ENCODE measurements at places on chromosomes 6 and 20.

- DNase-seq = peak; percentile 54
Measured at GRCh38 chr20:19275630-19276071, 63.2 kb downstream of the SLC24A3 start.

DNA sequence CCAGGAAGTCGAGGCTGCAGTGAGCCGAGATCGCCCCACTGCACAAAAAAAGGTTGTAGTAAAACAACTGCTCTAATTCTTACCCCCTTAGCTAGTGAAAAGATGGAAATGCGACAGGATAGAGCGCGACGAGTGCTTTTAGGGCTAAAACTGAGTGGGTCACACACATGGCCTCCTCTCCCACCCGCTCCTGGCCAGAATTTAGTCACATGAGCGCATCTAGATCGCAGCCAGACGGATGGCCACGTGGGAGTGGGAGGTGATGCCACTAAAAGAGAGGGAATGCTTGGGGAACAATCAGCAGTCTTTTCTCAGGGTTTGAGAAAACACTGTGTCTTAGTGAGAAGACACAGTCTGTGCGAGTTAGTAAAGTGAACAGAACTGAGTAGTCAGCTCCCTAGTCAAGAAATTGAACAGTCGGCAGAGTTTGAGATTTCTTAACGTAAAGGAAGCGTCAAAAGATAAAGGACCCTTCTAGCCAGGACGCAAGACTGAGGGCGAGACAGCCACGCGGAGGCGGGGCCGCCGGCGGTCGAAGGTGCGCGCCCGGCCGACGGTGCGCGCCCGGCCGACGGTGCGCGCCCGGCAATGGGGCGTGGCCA lies 664 bp upstream of the ACTR5 start:
- DNase-seq = no peak

- no peak for DNase-seq
Measured at GRCh38 chr20:57546956-57547649, 13.8 kb upstream of the PCK1 start.

- no peak for DNase-seq
Measured at GRCh38 chr6:30092852-30093543, 17.4 kb upstream of the RNF39 start.

- no peak for DNase-seq
Measured at GRCh38 chr20:24392612-24393011, 76.8 kb upstream of the SYNDIG1 start.

DNA sequence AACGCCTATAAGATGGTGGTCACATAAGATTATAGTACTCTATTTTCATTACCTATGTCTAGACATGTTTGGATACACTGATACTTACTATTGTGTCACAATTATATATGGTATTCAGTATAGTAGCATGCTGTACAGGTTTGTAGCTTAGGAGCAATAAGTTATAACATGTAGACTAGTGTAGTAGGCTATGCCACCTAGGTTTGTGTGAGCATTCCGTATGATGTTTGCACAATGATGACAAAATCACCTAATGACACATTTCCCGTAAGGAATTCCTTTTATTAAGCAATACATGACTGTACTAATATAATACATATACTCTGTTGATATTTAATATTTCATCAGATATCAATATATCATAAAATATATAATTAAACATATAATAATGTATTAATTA lies 540.7 kb downstream of the BMP2 start:
- DNase-seq = no peak

DNA sequence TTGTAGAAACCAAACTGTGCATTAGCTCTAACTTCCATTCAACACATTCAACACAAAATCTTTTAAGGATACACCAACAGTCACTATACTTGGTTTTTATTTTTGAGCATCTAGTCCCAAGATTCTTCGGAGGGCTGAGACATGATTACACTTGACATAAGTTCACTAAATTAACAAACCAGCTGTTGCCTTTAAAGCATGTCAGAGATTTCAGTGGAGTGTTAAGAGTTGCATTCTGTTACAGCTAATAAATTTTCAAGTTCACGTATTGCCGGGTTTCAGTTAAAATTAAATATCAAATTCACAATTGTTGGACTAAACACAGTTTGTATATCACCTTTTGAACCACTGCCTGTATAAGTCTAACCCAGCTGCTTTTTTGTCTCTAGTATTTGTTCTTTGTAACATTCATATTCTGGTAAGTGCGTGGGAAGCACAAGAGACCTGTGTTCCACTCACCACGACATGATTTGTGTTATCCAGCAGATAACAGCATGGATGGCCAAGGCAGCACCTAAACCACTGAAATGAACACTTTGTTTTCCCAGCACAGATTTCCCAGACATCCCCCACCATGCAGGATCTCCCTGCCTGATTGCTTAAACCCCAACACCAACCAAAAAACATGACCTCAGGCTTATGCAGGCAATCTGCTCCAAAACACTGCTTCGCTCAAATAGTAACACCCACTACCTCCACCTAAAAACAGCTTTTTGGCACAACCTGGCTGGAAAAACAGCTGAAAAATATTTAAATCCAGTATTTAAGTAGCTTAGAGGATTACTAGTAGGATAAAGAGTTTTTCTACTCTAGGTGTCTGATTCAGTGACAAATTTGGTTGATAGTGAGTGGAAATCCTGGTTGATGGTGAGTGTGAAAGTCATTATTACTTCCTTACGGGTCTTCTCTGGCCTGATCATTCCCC lies 286.5 kb upstream of the NT5E start:
- no peak for DNase-seq

DNA sequence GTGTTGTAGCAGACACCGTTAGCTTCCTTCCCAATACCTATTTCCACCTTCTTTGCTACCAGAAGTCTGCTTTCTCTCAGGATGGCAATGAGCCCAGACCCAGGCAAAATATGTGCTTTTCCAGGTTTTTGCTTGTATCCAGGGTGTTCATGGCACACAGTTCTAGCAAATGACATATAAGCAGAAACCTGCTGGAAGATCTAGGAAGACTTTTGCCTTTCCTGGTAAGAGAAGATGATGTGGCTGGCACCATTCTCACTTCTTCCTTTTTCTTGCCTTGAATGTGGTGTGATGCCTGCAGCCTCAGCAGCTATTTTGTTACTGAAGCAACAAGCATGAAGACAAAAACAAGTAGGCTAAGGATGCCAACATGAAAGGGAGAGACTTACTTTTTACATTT lies 19.2 kb upstream of the TBC1D22B start:
- no peak for DNase-seq

DNA sequence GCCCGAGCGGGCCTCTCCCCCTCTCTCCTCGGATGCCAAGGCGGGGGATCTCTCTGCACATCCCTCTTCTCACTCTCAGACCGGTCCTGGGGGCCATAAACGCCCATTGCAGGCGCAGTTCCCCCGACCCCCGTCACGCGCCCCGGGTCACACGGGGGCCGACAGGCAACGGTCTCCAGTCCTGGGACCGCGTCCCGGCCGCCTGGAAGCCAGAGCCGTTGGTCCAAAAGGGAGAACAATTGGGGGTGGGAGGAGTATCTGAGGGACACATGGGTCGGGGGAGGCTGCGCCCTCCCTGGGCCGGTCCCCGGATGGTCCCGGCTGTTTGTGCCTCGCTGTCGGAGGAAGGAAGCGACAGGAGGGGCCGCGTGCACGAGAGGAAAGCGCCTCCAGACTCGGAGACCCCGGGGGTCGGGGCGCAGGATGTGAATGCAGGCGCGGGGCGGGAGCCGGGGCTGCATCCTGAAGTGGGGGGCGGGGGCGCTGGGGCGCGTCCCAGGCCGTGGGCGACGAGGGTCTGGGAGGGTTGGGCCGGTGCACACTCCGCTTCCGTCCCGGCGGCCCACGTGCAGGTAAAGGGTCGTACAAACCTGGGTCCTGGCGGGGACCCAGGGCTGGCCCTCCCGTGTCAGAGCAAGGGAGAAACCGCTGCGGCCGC lies 903 bp downstream of the SLC4A11 start:
- no peak for DNase-seq

DNA sequence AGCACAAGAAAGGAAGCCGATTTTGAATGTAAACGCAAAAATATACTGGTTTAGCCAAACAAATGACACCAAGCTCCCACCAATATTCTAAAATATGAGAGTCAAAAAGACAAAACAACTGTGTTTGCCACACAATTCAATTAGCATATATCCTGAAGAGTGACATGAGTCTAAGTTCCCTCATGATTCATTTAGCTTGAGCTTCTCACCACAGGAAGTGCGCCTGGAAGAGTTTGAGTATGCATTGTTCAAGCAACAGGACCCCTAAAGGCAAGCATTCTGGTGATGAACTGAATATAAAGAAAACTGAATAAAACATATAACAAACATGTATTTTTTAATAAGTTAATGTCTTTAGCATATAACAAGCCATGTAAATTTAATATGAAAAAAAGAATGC lies 115.2 kb upstream of the RUNX2 start:
- DNase-seq = no peak

DNA sequence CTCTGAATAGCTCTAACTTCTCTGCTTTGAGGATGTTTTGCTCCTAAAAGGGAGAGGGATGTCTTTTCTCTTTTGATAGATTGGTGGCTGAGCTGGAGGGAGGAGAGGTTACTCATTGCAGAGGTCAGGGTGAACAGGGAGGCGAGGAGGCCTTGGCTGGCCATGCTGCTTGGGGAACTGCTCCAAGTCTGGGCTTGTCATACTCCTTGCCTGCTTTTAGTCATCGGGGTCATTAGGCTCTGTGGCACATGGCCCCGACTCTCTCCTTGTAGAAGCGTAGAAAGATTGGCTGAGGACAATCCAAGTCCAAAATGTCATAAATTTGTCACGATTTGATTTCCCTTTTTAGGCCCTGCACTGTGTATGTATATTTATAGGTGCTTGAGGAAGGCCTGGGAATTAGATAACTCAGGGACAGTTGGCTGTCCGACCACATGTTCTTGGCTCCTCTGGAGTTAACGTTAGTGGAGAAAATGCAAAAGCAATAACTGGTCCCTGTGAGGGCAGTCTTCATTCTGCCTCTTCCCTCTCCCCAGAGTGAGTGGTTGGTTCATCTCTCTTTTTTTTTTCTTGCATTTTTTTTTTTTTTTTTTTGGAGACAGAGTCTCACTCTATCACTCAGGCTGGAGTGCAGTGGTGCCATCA lies 160.1 kb downstream of the SCP2D1 start:
- DNase-seq = no peak

DNA sequence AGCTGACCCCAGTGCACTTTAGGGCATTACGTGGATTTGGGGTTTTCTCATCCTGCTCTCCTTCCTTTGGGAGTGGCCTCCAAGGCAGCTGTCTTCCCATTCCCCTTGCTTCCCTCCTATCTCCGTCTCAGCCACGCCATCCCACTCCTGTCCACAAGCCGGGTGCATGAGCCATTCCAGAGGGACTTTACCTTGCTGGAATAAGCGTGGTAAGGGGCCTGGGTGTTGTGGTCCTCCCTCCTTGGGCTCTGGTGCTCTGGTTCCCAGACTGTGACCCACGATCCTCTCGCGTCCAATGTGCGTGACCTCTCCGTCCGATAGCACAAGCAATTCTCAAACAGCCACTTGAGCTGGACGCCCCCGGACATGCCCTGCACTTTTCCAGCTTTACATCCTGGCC lies 60.6 kb upstream of the NKX2-2 start:
- DNase-seq = no peak

DNA sequence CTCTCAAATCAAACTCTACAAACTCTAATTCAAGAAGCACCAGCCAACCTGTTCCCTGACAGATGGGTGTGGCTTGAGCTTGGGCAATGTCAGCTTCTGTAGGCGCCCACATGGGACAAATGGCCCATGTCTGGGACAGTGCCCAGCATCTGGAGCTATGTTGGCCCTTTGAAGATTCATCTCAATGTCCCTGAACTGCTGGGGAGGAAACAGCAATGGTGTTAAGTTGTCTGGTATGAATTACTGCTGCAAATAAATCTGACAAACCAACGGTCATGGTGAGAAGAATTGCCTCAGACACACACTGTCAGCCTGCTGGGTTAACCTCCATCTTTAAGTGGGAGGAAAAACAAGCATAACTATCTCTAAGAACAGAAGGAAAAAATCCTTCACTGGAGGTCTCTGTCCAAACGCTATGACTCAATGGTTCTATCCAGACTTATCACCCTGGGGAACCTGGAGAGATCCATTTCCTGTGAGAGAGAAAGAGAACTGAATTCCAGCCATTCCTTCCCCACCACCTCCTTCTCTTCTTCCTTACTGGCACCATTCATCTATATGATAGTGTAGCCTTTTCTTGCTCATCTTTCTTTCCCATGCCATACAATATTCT lies 274.9 kb downstream of the CDH26 start:
- DNase-seq = no peak

GRCh38 chr20:6483727-6484126 lies 283.8 kb upstream of the BMP2 start:
- DNase-seq = no peak

- no peak for DNase-seq
Measured at GRCh38 chr20:35167787-35168186, 4.1 kb upstream of the PROCR start.

DNA sequence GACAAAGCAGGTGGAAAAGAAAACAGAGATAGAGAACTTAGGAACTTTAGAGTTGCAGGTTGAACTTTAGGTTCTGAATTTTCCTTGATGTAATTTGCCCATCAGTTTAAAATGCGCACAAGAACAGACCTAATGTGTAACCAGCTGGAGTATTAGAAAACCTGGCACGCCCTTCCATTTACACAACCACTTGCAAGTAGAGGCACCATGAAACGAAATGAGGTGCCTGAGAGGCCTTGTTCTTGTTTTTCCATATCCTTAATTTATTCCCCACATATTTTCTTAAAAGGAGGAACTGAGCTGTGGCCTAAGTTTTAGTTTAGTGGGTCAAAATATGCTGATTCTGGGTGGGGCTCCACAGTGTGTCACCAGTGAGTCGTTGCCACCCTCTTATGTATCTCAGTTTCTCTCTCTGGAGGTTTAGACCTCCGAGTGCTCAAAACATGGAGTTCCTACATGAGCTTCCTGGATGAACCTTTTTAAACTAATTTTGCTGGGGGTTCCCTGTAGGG lies 17.2 kb upstream of the IL22RA2 start:
- DNase-seq = no peak

DNA sequence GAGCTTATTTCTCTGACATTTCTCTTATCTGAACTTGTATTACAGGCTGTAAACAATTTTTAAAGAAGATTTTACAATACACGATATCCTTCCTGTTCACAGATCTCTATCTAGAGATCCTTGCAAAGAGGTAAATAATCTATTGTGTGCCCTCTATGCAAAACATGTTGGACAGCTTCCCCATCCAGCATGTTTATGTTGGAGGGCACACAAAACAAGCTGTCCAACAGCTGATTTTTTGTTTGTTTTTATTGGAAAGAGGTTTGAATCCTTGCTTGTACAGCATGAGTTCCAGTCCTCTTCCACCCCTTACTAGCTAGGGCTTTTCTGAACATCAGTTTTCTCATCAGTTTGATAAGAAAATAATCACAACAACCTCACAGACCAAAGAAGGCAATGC lies 62.3 kb upstream of the SYNDIG1 start:
- DNase-seq = peak; percentile 4

DNA sequence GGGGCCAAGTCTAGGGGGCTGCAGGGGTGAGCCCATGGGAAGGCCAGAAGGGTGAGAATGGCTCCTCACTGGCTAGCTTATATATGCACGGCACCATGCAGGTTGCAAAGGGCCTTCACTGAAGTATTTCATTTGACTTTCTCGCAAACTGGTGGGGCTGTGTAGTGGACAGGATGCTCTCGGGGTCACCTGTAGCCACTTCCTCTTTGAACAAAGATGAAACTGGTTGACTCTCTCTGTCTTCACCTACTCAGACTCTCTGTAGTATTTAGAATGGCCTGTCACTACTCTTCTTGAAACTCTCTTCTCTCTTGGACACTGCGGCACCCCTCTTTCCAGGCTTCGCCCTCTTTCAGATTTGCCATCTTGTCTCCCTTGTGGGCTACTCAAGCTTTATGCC lies 560.5 kb downstream of the PKHD1 start:
- no peak for DNase-seq

GRCh38 chr20:58568126-58568482 lies 52.9 kb upstream of the APCDD1L start:
- DNase-seq = no peak

GRCh38 chr6:38489951-38490350 lies 149.8 kb downstream of the BTBD9 start:
- peak; percentile 71 for DNase-seq

Data from foreskin fibroblast (primary cell).